Stimulated activated CD4-positive, alpha-beta T cell treated with anti-CD3 and anti-CD28 coated beads, Interleukin-1b, Interleukin-23, amount 100 ng/mL, for 48 hours (primary cell): ENCODE measurements at places on chromosomes 2 and 18.

DNA sequence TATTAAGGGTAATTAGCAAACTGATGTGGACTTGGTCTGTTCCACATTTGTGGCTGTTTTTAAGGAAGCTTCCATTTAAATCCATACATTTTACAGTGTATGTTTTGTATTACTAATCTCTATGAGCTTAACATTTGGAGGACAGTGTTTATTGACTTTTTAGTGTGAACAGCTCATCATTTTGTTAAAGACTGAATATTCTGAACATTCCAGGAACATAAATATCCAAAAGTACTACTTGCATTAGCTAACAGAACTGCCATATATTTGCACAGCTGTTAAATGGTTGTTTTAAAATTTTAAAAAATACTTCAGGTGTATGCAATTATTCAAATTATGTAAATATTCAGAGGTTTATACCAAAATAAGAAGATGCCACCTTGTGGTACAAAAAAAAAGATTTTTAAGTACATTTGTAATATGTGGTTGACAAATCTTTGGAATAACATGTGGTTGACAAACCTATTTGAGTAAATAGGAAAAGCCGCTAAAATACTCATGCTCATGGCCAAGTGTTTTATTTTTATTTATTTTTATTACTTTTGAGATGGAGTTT lies 439.7 kb upstream of the FANCL start:
- no peak for DNase-seq

- DNase-seq, result no peak
Measured at GRCh38 chr2:119196301-119197125, 27.1 kb upstream of the STEAP3 start.

GRCh38 chr2:104865096-104865470 lies 11.2 kb downstream of the POU3F3 start:
- no peak for DNase-seq

- no peak for DNase-seq
Measured at GRCh38 chr18:29378651-29379136, 1201.8 kb upstream of the CDH2 start.

DNA sequence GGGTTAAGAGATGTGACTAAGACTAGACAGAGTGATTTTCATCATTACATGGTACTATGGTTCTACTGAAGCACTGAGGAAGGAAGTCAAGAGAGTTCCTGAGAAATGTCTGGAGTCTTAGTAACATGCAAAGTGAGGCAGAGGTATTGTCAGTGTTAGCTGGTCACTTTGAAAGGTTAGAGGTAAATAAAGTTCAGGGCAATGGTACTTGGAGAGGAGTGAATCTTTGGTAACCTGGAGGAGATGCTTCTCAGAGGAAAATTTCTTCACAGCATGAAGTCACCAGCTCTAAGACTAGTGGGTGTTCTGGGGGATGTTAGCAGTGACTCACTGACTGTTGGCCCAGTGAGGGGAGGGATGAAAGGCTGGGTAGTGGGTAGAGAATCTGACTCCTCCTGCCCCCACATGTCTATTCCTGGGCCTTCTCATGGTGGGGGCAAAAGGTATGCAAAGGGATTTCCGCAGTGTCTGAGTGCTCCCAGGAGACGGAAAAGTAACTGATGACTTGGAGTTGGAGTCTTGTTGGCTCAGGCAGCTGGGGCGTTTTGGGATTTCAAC lies 23.3 kb upstream of the IL1RN start:
- peak; percentile 50 for DNase-seq

DNA sequence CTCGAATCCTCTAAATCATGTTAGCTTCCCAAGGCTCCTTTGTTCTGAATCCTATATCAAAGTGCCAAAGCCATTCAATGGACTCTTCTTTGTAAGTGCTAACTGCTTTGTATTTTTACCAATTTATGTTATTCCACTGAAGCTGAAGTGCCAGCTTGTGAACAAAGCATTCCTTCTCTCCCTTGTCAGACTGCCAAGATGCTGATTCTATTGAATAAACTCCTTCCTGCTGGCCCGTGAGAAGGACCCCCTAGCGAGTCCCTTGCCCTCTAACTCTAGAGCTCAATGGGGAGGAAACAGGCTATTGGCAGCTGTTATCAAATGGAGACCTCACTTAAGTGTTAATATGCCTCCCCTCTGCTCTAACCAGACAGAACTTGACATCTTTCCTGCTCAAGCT lies 1097.9 kb upstream of the CNTNAP5 start:
- no peak for DNase-seq

- DNase-seq, result no peak
Measured at GRCh38 chr2:220887271-220887870, 684.7 kb downstream of the EPHA4 start.

GRCh38 chr2:25302758-25303375 lies 38.9 kb downstream of the DNMT3A start:
- DNase-seq, result no peak

DNA sequence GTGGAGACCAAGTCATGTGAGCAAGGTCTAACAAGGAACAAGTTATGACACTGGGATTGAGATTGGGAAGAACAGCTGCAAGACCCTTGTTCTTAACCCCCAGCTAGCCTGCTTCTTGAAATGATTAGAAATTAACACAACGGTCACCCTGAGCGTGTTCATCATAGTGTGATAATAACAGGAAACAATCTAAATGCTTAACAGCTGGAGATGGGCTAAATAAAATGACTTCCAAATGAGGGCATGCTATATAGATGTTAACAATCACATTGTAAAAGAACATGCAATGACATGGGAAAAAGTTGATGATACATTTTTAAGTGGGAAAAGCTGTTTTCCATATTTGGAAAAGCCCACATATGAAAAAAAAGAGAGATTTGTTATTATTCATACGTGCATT lies 47.6 kb downstream of the RPL37A start:
- DNase-seq, result no peak

GRCh38 chr2:166411473-166412230 lies 35.9 kb upstream of the SCN9A start:
- DNase-seq, result no peak

DNA sequence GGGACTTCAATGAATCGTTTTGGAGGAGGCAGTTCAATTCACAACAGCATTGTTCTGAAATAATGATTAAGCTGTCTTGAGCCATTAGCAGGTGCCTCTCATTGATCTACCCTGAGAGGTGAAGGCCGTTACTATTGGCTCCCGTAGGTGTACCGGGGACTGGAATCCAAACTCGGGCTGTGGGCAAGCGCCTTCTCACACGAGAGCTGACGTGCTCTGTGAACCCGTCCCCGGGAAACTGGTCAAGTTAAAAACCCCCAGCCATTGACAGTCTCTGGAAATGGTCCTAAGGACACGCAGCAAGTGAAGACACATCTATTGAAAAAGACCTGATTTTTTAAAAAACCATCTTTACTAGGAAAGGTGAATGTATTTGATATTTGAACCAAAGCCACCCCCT lies 8.1 kb upstream of the NFATC1 start:
- DNase-seq, result no peak

GRCh38 chr2:53429901-53430300 lies 337.7 kb upstream of the CHAC2 start:
- DNase-seq, result no peak
